ENCODE measurements at places on chromosomes 1 and 21.

- peak; percentile 8 for DNase-seq
These were observed 73.1 kb upstream of the USP24 start for GRCh38 chr1:55288245-55288644.

GRCh38 chr1:26922431-26922729 lies 837 bp downstream of the NUDC start:
- no peak for DNase-seq

GRCh38 chr1:5993556-5994491 lies 1.6 kb upstream of the NPHP4 start:
- no peak for DNase-seq

- no peak for DNase-seq
These were observed 138.0 kb downstream of the HS2ST1 start for GRCh38 chr1:87052400-87052799.

DNA sequence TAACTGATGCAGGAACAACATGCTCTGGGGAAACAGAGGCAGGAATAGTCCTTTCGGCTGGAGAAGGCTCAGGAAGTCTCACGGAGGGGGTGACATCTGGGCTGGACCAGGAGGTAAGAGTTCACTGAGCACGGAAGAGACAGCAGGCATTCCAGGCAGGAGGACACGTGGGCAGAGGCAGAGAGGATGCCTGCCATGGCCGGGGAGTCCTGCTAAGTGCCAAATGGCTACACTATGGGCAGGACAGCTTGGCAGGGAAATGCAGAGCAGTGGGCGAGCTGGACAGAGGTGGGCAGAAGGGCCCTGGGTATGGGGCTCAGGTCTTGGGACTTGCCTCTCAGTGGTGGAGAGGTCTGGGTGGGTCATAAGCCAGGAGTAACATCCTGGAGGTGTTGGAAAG lies 17.6 kb downstream of the ALDH4A1 start:
- no peak for DNase-seq

DNA sequence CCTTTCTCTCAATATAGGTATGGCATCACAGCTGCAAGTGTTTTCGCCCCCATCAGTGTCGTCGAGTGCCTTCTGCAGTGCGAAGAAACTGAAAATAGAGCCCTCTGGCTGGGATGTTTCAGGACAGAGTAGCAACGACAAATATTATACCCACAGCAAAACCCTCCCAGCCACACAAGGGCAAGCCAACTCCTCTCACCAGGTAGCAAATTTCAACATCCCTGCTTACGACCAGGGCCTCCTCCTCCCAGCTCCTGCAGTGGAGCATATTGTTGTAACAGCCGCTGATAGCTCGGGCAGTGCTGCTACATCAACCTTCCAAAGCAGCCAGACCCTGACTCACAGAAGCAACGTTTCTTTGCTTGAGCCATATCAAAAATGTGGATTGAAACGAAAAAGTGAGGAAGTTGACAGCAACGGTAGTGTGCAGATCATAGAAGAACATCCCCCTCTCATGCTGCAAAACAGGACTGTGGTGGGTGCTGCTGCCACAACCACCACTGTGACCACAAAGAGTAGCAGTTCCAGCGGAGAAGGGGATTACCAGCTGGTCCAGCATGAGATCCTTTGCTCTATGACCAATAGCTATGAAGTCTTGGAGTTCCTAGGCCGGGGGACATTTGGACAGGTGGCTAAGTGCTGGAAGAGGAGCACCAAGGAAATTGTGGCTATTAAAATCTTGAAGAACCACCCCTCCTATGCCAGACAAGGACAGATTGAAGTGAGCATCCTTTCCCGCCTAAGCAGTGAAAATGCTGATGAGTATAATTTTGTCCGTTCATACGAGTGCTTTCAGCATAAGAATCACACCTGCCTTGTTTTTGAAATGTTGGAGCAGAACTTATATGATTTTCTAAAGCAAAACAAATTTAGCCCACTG lies 11.5 kb downstream of the HIPK1 start:
- DNase-seq: no peak

GRCh38 chr1:32321712-32322291 lies 14.2 kb downstream of the MARCKSL1 start:
- no peak for DNase-seq

- no peak for DNase-seq
These were observed 89.7 kb downstream of the ITSN1 start for GRCh38 chr21:33732038-33732437.

GRCh38 chr1:64514197-64514765 lies 44.4 kb downstream of the CACHD1 start:
- DNase-seq: no peak

DNA sequence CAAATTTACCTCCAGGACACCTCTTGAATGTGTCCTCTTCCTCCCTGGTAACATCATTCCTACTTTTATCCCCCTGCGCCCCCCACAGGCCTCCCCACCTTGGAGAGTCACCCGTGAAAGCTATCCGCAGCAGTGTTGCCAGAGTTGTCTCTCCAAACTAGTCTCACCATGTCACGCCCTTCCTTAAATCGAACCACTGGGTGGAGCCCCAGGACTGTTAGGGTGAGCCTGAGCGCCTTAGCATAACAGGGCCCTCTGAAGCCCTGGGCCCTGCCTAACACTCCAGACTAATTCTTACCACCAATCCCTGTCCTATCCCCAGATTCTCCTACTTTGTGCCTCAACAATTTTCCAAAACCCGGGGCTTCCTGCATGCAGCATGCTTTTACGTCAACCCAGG lies 35.0 kb downstream of the HSD3B2 start:
- DNase-seq: no peak

DNA sequence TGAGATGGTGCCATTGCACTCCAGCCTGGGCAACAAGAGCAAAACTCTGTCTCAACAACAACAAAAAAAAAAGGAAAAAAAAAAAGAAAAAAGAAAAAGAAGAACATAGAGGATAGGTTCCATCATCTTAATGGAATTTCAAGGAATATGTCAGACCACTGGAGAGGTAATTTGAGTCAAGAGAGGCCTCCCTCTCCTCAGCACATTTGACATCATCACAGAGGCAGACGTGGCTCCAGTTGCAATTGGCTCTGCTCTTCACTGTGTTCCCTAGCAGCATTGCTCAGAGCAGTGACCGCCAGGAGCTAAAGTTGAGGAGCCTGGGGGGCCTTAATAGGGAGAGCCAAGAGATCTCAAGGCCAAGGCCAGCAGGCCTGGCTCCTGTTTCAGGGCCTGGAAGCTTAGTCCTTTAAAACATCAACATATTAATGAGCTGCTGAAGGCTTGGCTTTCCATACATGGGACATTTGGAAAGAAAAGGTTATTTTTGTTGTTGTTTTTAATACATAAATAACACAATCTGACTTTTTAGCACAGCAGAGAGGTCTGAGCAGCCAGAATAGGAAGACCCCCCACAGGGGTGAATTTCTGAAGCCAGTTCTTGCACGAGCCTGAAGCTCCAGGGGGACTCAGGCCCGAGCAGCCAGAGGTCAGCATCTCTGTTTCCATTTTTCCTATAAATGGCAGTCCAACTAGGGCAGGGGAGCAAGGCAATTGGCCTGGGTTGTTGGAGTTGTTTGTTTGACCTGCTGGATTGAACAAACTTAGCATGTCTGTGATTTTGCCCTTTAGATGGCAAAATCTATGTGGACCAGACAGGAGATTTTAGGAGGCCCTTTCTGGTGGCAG lies 118.3 kb upstream of the FGGY start:
- no peak for DNase-seq

- DNase-seq: no peak
These were observed 128.1 kb downstream of the KAZN start for GRCh38 chr1:14726606-14727005.

DNA sequence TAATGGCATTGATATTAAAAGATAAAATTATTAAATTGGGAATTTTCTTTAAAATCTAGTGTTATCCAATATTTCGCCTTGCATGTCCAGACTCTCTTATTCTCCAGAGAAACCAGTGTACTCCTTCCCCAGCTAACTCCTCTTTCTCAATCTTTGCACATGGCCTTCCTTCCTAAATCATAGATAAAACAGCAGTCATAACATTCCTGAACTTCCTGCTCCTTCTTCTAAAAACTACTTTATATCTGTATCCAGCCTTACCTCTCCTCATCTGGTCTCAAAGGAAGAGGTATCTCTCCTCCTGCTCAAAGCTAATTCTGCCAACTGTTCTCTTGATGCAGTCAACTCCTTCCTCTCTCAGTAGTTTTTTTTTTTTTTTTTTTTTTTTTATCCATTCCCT lies 39.5 kb upstream of the NEK7 start:
- no peak for DNase-seq

DNA sequence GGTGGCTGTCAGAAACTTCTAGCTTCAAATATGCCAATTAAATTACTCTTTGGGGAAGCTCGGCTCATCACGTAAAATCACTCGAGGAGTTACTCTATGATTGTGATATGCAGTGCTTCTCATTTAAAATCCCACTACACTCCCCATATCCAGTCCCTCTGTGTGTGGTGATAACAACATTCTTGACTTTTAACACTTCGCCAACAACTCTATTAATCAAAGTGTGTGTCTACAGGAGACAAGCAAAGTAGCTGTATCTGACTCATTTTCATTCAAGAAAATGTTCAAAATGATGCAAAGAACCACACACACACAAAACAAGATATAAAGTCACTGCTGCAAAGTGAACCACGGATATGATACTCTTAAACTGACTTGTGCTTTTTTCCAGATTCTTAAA lies 341.3 kb downstream of the DSCAM start:
- no peak for DNase-seq

- no peak for DNase-seq
These were observed 13.3 kb upstream of the TLR5 start for GRCh38 chr1:223156343-223156742.

- no peak for DNase-seq
These were observed 247.1 kb downstream of the NPHP4 start for GRCh38 chr1:5744911-5745799.

GRCh38 chr1:186152620-186153239 lies 222.3 kb downstream of the TPR start:
- no peak for DNase-seq

DNA sequence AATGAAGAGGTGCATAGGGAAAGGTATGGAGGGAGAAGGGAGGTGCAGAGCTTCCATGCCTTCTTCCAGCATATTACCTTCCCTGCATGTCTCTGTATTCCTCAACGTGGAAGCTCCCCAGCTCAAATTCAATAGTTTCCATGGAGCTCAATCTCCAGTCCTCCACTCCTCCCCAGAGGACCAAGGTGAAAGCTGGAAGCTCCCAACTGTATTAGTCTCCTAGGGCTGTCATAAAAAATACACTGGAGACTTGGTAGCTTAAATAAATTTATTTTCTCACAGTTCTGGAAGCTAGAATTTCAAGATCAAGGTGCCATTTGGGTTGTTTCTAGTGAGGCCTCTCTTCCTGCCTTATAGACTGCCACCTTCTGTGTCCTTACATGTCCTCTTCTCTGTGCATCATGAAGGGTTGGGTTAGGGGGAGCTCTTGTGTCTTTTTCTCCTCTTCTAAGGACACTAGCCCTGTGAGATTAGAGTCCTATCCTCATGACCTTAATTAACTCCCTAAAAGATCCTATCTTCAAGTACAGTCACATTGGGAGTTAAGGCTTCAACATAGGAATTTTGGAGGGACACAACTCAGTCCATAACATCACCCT lies 21.9 kb upstream of the RABGGTB start:
- DNase-seq: no peak

DNA sequence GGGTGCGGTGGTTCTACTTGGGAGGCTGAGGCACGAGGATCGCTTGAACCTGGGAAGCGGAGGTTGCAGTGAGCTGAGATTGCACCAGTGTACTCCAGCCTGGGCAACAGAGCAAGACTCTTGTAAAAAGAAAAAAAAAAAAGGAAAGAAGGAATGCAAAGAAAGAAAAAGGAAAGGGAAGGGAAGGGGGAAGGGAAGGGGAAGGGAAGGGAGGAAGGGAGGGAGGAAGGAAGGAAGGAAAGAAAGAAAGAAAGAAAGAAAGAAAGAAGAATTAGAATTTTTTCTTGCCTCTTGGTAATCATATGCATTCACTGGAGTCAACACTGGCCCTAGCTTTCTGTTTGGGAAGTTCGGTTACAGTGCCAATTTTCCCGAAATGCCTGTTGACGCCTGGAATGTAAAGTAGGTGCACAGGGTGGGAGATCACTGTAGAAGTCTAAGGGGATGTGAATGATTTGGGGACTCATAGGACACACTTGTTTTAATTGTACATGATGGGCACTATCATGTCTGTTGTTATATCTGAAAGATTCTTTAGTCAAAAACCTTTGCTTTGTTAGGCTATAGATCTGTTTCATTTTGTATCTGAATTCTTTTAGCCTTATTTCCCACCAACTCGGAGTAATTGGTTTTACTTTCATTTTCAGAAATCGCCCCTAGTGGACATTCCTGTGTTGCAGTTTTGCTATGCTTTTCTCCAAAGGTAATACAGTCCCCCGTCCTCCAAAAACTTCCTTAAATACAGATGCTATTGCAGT lies 59.8 kb upstream of the MORC3 start:
- DNase-seq: peak; percentile 10

- no peak for DNase-seq
These were observed 21.6 kb upstream of the POFUT2 start for GRCh38 chr21:45309069-45309986.

GRCh38 chr1:207040181-207040533 lies 7.6 kb upstream of the C1orf116 start:
- no peak for DNase-seq

DNA sequence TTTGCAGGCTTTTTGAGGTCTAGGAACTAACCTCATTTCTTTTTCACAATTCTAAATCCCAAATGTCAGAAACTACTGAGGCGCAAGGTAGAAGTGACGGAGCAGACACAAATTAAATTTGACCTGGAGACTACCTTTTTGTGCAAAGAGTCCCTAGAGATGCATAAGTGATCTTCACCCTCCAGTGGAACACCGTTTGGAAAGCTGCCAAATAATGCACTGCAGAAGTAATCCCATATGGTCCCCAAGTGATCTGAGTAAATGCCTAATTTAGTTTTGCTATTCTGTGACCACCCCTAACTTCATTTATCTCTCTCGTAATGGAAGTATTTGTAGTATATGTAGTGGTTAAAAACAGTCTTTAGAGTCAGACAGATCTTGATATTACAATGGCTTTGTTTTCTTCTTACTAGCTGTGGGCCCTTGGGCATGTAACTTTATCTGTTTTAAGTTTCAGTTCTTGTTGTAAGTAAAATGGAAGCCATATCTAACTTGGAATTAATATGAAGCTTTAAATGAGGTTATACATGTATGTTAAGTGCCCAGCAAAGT lies 70.4 kb upstream of the IPO9 start:
- peak; percentile 42 for DNase-seq

- DNase-seq: peak; percentile 19
These were observed 20.1 kb downstream of the CASZ1 start for GRCh38 chr1:10776190-10776905.

DNA sequence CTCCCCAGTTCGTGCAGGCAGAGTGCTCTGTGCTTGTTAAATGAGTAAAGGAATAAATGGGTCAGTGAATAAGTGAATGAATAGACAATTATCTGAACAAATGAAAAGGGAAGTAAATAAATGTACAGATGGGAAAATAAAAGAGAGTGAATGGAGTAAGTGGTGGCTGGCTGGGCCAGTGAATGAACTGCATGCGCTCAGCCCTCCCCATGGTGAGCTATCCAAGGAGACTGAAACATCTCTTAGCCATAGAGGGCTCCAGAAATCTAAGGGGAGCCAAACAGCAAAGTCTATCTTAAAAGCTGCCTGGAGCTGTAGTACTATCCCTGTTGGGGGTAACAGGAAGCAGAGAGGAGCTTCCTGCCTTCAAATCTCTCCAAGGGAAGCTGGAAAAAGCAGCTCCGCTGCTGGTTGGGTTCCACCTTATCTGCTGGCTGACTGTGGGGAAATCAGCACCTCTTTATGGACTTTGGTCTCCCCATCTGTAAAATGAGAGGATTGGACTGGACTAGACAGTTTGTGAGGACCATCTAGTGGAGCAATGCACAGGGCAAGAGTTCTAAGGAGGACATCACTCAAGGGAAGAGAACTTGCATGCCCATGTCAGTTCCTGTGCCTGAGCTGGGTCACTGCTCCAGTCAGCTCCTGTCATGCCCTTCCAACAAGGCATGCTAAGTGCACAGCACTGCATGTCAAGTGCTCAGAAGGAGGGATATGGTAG lies 77.9 kb downstream of the TRABD2B start:
- no peak for DNase-seq
